ENCODE measurements at places on chromosomes 6 and 20. TPM values are rescaled to one million over a fixed set of nuclear protein-coding genes. Genes with fewer than 3 reads are reported as not detected.

The SYNE1 gene
- 162 TPM for total RNA-seq

The SLC35D3 gene
- total RNA-seq = not detected

The MMP24 gene
- 0.39 TPM for total RNA-seq

The LGSN gene
- not detected for total RNA-seq

The C6orf163 gene
- 4.3 TPM for total RNA-seq

The SLC26A8 gene
- not detected for total RNA-seq

The BTNL2 gene
- total RNA-seq = not detected

The OR2J3 gene
- not detected for total RNA-seq

The CASS4 gene
- 0.51 TPM for total RNA-seq

The PCED1A gene
- 13.7 TPM for total RNA-seq

The FUT9 gene
- not detected for total RNA-seq

The RAMACL gene
- 0.31 TPM for total RNA-seq

The RNASET2 gene
- 22.5 TPM for total RNA-seq

The C4B gene
- total RNA-seq = 86.0 TPM

The FRK gene
- total RNA-seq = 4.5 TPM

The ADGRG6 gene
- total RNA-seq = 15.6 TPM

The RFX6 gene
- not detected for total RNA-seq

The MCCD1 gene
- total RNA-seq = not detected

Data from right cardiac atrium (tissue), 5 donors.